ENCODE measurements at places on chromosomes 7 and 10.

GRCh38 chr10:72323108-72323749 is 31.5 kb downstream of the DNAJB12 start:
- DNase-seq: no peak

GRCh38 chr7:133140994-133141595 is 59.2 kb upstream of the CHCHD3 start:
- DNase-seq: no peak

GRCh38 chr10:46094931-46095750 is 49.1 kb upstream of the MSMB start:
- DNase-seq: no peak

GRCh38 chr7:70758646-70759045 is 373.3 kb upstream of the GALNT17 start:
- no peak for DNase-seq

Data from stimulated activated CD8-positive, alpha-beta memory T cell treated with anti-CD3 and anti-CD28 coated beads, Interleukin-7, amount 100 ng/mL, for 48 hours (primary cell).